T-helper 2 cell treated with Interferon-gamma antibody and Interleukin-4, amounts not matched to agents 100 ng/mL and 5 ng/mL, for 36 hours (primary cell): ENCODE measurements at places on chromosomes 3 and 15. TPM values are rescaled to one million over a fixed set of nuclear protein-coding genes. Genes with fewer than 3 reads are reported as not detected.

GHRL gene
- 0.48 and 0.55 TPM in 2 replicates for total RNA-seq

MFGE8 gene
- 37.4 and 41.9 TPM in 2 replicates for total RNA-seq

CDC25A gene
- total RNA-seq = 30.7 and 30.8 TPM in 2 replicates

SLC49A4 gene
- total RNA-seq = 2.0 and 2.2 TPM in 2 replicates

KBTBD13 gene
- total RNA-seq = not detected in 2 replicates

SKOR1 gene
- total RNA-seq = 0.18 and 0.30 TPM in 2 replicates

CEP152 gene
- total RNA-seq = 28.9 and 31.8 TPM in 2 replicates

DAZL gene
- 0.07 TPM in 1 of 2 replicates, not detected in the other for total RNA-seq

WDR93 gene
- total RNA-seq = not detected in 2 replicates

CELSR3 gene
- 11.1 and 11.2 TPM in 2 replicates for total RNA-seq

MED12L gene
- total RNA-seq = 1.6 and 1.8 TPM in 2 replicates

LMOD3 gene
- not detected in 2 replicates for total RNA-seq

TUSC7 gene
- total RNA-seq = not detected in 2 replicates

KIF7 gene
- total RNA-seq = 0.84 and 1.0 TPM in 2 replicates

OR5K2 gene
- total RNA-seq = not detected in 2 replicates

ATOSA gene
- total RNA-seq = 23.5 and 26.8 TPM in 2 replicates

CD47 gene
- total RNA-seq = 140 and 141 TPM in 2 replicates

STRA6 gene
- not detected in 2 replicates for total RNA-seq

IL16 gene
- 199 and 201 TPM in 2 replicates for total RNA-seq
